Placental pericyte (primary cell): ENCODE measurements at places on chromosomes 5 and 9. TPM values are rescaled to one million over a fixed set of nuclear protein-coding genes. Genes with fewer than 3 reads are reported as not detected.

Gene CD14
- 1.3 and 1.8 TPM in 2 replicates for total RNA-seq

Gene GLRA1
- total RNA-seq = not detected in 2 replicates

Gene C7
- not detected in 2 replicates for total RNA-seq

Gene TMEM252
- total RNA-seq = not detected in 2 replicates

Gene CMYA5
- total RNA-seq = 0.29 and 2.0 TPM in 2 replicates

Gene NEUROG1
- total RNA-seq = not detected in 2 replicates

Gene WDR31
- total RNA-seq = 0.43 and 1.3 TPM in 2 replicates

Gene IFNA21
- total RNA-seq = not detected in 2 replicates

Gene CNTNAP3
- under 0.01 and 1.4 TPM in 2 replicates for total RNA-seq

Gene IPPK
- total RNA-seq = 10.9 and 17.2 TPM in 2 replicates

Gene HNRNPK
- 472 and 571 TPM in 2 replicates for total RNA-seq

Gene CCDC192
- total RNA-seq = not detected in 2 replicates

Gene VLDLR
- 8.3 and 24.7 TPM in 2 replicates for total RNA-seq

Gene INSL4
- total RNA-seq = not detected in 2 replicates

Gene SSNA1
- 75.5 and 82.3 TPM in 2 replicates for total RNA-seq

Gene KCNIP1
- total RNA-seq = not detected in 2 replicates
